ENCODE measurements at places on chromosomes 13 and 19.

DNA sequence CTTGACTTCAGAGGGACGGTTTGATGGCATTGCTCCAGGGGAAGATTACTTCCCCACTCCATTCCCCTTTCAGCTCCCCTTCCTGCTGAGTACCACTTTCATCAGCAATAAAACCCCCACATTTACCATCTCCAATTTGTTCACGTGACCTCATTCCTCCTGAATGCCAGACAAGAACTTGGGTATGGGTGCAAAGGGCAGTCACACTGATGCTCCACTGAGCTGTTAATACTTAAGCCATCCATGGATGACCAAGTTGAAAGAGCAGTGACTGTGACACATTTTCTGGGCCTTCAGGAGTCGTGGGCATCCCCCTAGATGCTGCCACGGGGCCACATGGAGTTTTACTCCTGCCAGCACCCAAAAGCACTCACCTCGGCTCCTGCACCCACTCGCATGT is 93.1 kb downstream of the STOML3 start:
- no peak for DNase-seq

- DNase-seq, result no peak
Measured at GRCh38 chr13:56736966-56737365, 403.8 kb upstream of the PRR20A start.

DNA sequence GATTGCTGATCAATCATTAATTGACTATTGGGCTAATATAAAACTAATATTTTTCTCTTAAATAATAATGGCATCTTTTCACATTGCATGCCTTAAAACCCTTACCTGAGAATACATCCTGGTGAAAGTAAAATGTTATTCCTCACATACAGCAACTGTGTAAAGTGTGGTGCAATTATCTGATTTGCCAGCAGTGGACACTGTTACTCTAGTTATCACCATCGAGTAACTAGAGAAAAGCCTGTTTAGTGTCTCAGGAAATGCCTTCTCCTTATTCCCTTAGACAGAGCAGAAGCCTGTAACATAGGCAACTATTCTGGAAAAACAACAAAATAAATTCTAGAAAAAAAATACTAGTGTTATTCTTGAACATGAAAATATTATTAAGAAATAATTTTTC is 459.8 kb downstream of the FGF14 start:
- DNase-seq, result no peak

DNA sequence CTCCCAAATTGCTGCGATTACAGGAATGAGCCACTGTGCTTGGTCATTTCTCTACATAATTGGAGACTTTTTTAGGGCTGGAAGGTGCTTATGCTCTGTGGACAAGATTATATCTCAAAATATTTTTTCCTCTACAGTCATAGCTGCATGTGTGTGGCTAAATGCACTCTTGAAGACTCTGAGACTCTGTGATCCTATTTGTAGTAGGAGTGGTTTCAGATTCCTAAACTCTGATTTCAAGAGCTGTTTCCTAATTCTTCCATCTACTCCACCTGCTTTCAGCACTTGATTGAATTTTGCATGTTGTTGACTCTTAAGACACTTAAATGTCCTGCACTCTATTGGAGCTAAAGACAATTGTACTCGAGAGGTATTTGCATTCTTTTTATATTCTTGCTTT is 78.0 kb downstream of the KLF5 start:
- no peak for DNase-seq

GRCh38 chr13:20702530-20702914 is 977 bp upstream of the IL17D start:
- no peak for DNase-seq

DNA sequence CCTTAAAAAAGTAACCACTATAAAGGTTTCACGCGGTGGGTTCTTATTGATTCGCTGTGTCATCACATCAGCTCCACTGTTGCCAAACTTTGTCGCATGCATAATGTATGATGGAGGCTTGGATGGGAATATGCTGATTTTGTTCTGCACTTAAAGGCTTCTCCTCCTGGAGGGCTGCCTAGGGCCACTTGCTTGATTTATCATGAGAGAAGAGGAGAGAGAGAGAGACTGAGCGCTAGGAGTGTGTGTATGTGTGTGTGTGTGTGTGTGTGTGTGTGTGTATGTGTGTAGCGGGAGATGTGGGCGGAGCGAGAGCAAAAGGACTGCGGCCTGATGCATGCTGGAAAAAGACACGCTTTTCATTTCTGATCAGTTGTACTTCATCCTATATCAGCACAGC is 30.6 kb downstream of the FGF9 start:
- DNase-seq, result no peak

- no peak for DNase-seq
Measured at GRCh38 chr19:23440207-23440606, 44.9 kb upstream of the ZNF91 start.

DNA sequence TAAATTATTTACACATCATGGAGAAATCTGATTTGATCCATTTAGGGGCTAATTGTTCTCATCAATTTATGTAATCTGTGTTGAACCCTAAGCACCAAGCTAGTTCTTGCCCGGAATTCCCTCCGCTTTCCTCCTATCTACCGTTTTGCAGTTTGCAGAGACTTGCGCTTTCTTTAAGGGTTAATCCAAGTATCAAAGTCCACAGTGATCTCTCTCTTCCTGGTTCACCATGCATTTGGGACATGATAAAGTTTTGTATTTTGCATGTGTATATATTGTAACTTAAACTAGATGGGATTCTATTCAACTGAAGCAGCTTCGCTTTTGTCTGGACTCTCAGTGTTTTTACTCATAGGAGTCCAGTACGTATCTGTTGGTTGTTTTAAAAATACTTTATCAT is 13.8 kb upstream of the KLF5 start:
- no peak for DNase-seq

DNA sequence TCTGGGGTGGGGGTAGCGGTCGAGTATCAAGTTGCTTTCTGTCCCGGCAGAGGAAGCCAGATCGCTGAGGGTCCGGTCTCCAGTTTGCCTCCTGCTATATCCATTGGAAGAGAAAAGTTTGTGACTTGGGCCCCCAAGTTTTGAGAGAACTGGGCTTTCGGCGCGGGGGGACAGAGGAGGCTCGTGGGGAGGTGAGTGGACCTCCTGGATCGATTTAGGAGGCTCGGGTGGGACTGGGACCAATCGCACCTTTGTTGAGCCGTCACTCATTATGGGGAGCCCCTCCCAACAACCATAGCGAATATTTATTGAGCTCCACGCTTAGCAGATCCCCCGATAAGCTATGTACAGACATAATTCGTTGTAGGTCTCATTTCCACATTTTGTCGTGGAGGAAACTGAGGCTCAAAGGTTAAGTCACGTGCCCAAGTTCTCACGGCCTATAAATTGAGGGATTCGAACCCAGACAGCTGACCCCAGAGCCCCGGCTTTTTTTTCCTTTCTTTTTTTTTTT is 909 bp downstream of the RFXANK start:
- DNase-seq, result no peak

- DNase-seq, result no peak
Measured at GRCh38 chr13:31947506-31947905, 84.1 kb upstream of the FRY start.

- DNase-seq, result no peak
Measured at GRCh38 chr19:19475849-19476828, 39.2 kb downstream of the TSSK6 start.

DNA sequence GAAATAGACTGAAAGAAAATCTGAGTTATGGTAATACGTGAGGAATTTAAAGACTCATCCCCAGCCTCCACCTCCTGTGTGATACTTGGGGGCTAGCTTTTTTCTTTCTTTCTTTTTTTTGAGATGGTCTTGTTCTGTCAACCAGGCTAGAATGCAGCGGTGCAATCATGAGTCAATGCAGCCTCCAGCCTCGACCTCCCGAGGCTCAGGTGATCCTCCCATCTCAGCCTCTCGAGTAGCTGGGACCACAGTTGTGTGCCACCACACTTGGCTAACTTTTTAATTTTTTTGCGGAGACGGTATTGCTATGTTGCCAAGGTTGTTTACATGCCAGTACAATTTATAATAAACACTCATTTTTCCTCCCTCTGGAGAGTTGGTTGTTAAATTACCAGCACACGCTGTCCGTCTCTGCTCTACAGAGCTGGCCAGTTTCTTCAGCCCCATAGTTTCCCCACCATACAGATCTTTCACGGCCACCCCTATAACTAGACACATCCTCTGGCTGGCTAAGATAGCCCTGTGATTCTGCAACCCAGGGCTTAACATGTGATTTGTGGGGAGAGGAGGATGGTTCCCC is 4.8 kb downstream of the TNFSF9 start:
- DNase-seq, result no peak

DNA sequence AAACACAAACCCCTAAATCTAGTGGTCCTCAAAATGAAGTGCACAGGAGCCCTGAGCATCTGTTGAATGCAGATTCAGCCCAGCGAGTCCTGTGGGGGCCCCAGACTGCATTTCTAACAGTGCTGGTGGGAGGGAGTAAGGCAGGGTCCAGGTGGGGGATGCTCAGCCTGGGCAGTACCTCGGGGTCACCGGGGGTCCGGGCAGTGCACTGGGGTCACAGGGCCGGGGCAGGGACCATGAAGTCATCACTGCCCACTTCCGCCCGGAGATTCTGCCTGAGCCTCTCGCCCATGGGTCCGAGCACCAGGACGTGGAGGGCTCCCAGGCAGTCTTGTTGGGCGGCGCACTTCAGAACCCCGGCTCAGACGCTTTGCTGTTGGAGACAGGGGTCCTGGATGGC is 838 bp upstream of the ATP4B start:
- peak; percentile 25 for DNase-seq

- DNase-seq, result no peak
Measured at GRCh38 chr13:57624565-57625435, 6.7 kb upstream of the PCDH17 start.

- no peak for DNase-seq
Measured at GRCh38 chr13:73421310-73421912, 362.6 kb downstream of the KLF5 start.

DNA sequence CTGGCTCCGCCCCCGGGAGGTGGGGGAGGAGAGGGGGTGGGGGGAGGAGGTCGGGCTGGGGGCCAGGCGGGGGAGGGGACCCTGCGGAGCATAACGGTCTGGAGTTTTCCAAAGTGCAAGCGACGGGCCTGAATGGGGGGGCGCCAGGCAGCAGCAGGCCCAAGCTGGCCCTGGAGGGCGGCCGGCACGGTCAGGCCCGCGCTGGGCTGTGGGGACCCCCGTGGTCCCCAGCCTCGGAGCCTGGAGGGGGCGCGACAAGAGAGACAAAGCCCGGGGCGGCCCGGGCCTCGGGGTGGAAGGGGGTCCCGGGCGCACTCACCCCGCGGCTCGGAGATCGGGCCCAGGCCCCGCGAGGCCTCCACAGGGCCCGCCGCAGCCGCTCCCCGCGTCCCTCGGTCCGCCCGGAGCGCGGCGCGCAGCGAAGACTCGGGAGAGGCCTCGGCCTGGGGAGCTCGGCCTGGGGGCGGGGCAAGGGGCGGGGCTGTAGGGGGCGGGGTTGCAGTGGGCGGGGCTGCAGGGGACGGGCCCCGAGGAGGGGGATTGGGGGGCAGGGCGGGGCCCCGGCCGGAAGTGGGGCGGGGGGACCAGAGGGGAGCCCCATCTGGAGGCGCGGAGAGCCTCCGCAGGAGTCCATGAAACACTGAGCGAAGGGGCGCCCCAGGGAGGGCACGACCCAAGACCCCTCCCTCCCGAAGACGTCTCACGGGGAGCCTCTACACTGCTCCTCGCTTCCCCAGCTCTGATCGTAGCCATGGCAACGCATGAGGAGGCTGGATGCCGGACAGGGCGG is 47.6 kb downstream of the PTPRS start:
- DNase-seq, result peak; percentile 57

DNA sequence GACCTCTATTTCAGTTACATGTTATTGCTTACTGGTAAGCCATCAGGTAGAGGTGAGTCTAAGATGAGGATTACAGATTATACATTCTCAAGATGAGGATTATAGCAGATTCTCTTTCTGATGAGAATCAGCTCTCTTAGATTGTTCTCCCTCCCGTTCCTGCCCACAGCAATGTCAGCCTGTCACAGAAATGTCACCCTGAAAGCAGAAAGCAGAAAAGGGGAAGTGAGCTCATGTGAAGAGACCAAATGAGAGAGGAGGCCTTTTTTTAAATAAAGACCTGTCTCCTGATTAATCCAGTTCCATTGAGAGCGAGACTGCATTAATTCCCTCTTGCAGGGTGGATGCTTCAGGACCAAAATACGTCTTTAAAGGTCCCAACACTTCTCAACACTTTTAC is 445.6 kb downstream of the KCTD12 start:
- DNase-seq, result no peak

DNA sequence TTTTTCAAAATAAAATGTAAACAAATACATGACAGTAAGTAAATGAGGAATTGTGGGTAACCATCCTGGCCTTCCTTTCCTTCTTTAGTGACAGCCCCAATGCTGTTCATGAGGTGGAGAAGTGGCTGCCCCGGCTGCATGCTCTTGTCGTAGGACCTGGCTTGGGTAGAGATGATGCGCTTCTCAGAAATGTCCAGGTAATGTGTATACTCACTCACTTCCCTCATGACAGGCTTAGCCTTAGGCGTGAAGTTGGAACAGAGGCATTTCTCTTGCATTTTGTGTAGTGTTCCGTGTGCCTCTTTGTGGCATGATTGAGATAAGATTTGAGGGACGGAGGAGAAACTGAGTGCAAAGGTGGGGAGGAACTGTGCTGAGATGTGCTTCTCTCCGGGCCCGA is 12.0 kb downstream of the NAXD start:
- DNase-seq, result no peak

DNA sequence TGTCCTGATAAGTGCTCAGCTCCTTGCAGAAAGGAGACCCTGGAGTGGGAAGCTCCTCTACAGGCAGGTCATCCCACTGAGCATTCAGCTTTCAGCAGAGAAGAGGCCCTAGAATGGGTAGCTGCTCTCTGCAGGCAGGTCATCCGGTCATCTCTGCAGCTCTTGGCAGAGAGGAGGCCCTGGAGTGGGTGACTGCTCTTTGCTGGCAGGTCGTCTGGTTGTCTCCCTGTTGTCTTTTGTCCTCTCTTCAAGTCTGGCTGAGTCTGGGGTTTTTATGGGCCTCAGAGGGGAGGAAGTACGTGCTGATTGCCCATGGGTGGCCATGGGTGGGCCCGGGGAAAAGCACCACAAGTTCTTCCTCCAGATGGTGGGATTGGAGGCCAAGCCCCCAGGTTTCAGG is 250.3 kb upstream of the EDNRB start:
- no peak for DNase-seq

GRCh38 chr19:56403764-56404704 is at the start of gene ZNF583:
ZNF583 (plus strand) TSS chr19:56404332; CDS start chr19:56407115, 2,783 bp downstream.
- DNase-seq, result peak; percentile 98

DNA sequence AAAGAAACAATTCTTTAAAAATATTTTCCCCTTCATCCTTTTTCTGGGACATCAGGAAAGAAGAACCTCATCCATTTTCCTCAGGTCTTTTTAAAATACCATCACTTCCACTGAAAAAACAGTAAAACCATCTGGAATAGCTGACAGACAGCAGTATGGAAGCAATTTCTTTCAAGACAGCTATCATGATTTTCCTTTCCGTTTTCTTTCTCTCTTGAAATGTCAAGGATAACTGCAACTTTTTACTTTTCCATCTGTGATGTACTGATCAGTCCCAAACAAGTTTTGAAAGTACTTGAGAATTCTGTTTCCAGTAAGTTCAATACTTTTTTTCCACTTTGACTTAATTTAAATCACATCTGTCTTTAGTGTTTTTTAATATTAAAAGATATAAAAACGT is 211.2 kb downstream of the LHFPL6 start:
- no peak for DNase-seq

- DNase-seq, result no peak
Measured at GRCh38 chr19:33310606-33311325, 8.4 kb upstream of the CEBPA start.

Data from heart left ventricle (tissue), 16 donors.